ENCODE measurements at places on chromosomes 11 and 22.

DNA sequence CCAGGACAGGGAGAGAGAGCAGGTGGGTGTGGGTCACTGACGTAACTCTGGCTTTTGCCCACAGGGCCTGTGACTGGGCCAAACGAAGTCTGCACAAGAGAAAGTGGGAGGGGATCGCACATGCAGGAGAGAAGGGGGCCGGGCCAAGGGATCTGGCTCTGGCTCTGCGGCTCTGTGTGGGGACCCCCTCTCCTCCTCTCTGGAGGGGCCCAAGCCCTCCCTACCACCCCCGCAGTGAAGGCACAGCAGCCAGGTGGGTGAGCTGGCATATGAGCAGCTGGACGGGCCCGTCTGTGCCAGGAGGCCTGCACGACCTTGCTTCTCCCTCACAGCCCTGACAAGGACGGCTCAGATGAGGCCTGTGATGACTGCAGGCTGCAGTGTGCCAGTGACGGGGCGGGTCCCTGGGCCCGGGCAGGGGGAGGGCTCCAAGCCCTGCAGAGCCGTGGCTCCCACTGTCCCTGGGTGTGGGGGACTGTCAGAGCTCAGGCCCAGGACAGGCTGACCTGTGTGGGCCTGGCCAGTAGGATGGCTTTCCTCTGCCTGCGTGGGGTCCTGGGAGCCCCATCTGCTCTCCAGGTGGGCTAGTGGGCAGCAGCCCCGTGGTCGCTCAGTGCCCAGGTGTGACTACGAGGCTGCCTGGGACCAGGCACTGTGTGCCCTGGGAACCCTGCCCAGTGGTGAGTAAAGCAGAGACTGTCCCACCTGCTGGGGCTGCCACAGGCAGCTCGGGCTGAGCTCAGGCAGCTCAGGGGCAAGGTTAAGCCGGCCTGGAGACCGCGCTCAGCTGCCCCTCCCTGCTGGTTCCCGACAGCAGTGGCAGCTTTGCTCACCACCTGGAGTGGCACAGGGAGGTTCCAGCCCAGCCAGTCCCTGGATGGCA, 22.2 kb downstream of the MRGPRG start:
- DNase-seq = no peak

- no peak for DNase-seq
Measured at GRCh38 chr22:23400286-23400981, 179.7 kb downstream of the IGLL1 start.

- no peak for DNase-seq
Measured at GRCh38 chr22:37564111-37564711, 3.9 kb downstream of the CDC42EP1 start.

GRCh38 chr22:39169797-39170466, 17.5 kb upstream of the CBX7 start:
- no peak for DNase-seq

DNA sequence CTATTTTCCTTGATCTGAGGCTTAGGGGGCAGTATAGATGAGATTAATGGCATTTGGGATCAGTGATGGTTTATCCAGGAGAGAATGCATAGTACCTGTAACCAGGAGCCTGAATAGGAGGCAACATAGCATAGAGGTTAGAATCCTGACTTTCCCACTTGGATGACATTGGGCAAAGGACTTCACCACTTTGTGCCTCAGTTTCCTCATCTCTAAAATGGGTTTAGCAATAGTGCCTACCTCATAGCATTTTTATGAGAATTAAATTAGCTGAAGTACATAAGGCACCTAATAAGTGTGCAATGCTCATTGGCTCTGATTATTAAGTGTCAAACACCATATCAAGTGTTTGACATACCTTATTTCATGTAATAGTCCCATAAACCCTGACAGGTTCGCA, 30.8 kb downstream of the CD44 start:
- no peak for DNase-seq

DNA sequence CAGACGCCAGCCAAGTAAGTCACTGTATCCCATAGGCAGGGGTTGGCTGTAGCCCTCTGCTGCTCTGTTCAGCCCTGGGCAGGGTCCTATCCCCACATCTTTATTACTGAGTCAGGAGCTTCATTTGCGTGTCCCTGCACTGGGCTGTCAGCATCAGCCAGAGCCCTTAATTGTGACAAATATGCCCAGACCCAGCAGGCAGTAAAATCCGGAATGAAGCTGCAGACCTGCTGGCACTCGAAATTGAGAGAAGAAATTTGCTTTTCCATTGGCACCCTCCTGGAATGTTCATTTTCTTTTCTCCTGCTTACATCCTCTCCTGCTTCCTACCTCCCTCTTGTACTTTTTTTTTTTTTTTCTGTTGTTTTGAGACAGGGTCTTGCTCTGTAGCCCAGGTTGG, 43.8 kb downstream of the CEP164 start:
- DNase-seq = no peak

GRCh38 chr11:126419801-126420697, 64.6 kb downstream of the ST3GAL4 start:
- DNase-seq = no peak

- no peak for DNase-seq
Measured at GRCh38 chr22:19174106-19175025, 4.2 kb downstream of the SLC25A1 start.

GRCh38 chr11:35316161-35316560, 103.2 kb downstream of the SLC1A2 start:
- no peak for DNase-seq

DNA sequence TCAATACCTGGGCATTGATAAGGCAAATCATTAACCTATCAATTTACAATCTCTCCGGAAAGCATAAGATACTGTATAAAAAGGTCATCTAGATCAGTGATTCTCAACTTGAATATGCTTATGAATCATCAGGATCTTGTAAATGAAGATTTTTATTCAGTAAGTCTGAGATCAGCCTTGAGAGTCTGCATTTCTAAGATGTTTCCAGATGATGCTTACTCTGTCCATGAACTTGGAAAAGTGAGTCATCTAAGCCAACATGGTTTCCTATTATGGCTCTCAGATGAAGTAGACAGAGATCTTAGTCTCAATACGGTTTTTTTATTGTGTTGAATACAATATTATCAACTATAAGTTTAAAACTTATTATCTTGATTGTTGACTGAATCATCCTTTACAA, 226.4 kb upstream of the KIRREL3 start:
- DNase-seq = no peak

DNA sequence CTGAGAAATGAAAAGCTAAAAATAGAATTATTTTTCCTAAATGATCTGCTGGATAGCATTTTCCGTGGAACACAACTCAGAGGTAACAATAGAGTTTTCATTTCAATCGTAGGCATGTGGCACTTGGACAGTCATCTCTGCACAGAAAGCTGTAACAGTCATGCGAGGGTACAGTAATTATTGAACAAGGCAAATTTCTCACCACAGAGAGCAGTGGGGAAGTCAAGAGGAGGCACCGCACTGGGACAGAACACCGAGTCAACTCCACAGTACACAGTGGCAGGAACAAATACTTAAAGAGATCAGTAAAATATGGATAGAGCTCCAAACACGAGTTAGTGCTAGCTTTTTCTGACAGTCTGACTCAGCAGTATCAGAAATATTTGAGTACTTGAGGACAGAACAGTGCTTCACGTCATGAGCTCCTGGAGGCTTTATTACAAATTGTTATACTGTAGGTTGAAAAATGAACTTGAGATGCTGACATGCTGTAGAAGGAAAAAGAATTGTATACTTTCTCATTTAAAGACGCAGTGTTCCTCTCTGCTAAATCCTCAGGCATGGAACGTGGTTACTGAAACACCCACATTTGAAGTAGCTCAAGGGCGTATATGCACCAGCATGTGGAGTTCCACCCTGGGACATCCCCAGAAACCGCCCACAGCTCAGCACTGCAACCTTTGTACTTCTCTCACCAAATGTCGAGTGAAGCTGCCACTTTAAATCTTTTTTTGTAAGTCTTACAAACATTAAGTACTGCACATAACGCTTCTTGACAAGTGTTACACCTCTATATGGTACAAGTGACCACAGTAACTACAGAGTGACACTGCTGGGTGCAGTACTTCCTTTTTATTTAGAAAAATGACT, 27.4 kb upstream of the YPEL1 start:
- peak; percentile 28 for DNase-seq

DNA sequence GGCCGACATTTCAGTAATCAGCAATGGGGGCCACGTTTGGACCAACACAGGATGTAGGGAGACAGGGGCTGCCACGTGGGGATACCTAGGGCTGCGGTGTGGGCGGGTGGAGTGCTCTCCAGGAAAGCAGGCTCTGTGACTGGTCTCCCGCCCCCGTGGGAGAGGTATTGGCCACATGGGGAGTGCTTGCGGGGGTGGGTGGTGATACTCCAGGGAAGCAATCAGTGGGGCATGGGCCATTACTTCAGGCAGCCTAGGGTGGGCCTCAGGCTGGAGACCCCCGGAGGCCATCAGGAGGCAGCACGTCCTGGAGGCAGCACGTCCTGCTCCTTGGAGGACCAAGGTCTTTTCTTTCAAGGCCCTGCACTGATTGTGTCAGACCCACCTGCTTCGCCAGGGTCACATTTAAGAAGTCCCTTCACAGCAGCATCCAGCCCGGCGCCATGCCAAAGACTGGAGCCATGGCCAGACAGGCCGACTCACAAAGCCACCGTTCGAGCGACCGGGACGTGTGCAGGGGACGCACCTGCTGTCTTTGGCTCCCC, 3.0 kb upstream of the MUC2 start:
- no peak for DNase-seq

DNA sequence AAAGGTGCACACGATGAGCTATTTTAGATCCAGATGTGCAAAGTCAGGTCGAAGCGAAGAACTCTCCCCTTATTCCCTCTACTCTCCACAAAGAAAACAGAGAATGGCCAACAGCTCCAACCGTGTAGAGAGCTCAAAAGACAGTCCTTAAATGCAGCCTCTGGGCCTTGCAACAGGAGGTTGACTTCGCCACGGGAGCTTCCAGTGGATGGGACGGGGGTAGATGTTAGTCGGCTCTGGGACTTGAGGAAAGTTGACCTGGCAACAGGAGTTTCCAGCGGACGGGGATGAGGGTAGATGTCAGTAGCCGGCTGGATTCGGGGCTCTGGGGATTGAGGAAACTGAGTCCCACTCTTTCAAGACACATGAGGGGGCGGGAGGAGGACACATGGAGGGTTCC, 450.4 kb downstream of the BRD1 start:
- DNase-seq = no peak

DNA sequence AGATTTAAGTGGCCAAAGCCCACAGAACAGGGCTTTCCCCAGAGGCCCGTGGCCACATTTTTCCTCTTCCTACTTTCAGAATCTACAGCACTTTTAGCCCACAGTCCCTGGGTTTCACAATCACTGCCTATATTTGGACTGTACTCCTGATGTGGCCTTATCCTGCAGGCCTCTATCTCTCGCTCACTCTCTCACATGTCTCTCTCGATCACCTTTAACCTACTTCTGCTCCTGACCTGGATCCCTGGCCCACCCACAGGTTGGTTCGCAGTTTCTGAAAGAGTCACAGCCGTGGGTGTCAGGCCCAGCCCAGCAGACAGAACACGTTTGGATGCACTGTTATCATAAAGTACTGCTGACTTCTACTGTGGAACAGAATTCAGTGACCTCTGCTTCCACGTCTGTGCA, 55.5 kb downstream of the LARGE1 start:
- no peak for DNase-seq
